ENCODE measurements at places on chromosomes 16 and 17.

DNA sequence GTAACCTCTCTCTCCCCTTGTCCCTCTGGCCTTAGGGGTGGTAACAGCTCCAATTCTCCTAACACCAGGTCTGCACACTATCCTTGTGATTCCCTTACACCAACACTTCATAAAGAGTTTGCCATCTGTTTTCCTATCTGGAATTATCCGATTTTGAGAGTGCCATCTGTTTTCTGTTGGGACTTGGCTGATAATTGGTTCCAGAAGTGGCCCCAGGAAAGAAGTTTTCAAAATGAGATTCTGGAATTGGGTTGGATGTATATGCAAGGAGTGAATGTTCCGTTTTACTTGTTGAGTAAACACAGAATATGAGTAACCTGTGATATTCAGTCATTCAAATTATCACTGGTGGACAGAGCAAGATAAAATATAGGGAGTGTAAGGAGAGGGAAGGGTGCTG is 134.1 kb upstream of the HS3ST3A1 start:
- DNase-seq = no peak

GRCh38 chr16:50467943-50468748 is 80.0 kb upstream of the NKD1 start:
- no peak for DNase-seq

DNA sequence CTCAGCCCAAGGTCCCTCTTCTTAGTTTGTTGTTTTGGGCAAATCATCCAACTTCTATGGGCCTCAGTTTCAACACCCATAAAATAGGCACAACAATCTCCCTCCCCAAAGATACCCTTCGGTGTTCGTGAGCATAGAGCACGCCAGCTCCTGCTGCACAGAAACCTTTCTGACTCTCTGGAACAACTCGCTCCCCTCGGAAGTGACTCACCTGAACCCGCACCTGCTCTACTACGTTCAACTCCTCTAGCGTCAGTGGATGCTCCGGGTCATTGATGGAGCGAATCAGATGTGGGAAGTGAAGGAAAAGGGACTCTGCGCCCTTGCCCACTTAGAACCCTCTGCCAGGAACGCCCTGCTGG is 445 bp downstream of the CIAO2B start:
- DNase-seq = peak; percentile 73

DNA sequence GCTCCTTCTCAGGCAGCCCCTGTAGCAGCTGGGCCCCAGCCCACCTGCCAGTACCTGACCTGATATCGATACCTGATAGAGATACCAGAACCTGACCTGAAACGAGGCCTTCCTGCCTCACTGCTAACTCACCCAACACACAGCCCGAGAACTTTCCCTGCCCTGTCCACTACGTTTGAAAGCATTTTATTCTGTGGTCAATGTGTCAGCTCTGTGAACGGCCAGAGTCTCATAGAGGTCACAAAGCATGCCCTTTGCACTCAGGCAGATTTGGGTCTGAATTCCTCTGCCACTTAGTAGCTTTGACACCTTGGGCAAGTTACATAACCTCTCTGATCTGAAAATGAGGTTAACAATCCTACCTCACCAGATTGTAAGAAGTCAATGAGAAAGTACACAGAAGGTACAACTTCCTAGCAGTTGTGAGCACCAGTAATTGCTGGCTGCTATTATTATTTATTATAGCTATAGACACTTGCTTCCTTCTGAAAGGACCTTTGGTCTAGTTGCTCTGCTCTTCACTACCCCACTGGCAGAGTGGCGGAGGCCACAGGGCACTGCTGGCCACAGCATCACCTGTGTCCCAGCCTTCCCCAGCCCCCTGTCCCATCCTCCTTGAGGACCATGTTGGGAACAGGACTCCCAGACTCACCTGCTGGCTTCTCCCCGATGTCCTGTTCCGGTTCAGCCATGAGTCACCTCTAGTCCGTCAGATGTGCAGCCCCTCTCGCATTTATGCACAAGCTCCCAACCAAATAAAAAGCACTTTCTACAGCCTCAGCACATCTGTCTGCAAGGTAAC is 895 bp downstream of the ANKRD40CL start:
- no peak for DNase-seq

- no peak for DNase-seq
Observed at GRCh38 chr16:59370717-59371116, 636.6 kb upstream of the GOT2 start.

- DNase-seq = peak; percentile 72
Observed at GRCh38 chr17:28216528-28216927, 102.5 kb upstream of the TMEM97 start.

GRCh38 chr16:15924996-15925395 is 24.4 kb upstream of the ABCC1 start:
- DNase-seq = no peak

- no peak for DNase-seq
Observed at GRCh38 chr16:88048985-88049384, 97.8 kb downstream of the BANP start.

GRCh38 chr16:10521681-10522274 is 58.6 kb downstream of the EMP2 start:
- DNase-seq = peak; percentile 75

DNA sequence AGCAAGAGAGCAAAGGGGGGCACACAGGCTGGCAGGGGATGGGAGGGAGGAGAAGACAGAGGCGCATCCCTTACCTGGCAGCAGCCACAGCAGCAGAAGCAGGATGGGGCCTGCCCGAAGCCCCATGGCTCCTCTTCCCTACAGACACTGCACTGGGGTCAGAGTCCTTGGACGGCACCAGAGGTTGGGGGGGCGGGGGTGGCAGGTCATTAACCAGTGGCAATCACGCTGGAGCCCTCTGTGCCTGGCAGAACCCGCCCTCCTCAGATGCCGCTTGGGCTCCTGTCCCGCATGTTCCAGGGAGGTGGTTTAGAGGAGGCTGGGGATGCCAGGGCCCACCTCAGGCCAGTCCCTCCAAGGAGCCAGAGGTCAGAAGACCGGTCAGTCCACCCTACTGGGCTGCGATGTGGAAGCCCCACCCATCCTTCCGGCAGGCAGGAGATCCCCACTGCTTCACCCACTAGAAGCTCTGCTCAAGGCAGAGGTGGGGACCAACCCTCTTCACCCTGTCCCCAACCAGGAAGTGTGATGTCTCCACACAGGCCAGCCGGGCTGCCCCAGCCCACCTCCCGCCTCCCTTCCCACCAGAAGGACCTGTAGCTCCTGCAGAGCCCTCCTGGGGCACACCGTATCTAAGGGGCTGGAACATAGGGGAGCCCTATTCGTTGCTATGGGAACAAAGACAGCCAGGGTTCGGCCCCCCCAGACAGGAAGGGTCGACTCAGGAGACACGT is 11.7 kb downstream of the ZG16B start:
- no peak for DNase-seq

DNA sequence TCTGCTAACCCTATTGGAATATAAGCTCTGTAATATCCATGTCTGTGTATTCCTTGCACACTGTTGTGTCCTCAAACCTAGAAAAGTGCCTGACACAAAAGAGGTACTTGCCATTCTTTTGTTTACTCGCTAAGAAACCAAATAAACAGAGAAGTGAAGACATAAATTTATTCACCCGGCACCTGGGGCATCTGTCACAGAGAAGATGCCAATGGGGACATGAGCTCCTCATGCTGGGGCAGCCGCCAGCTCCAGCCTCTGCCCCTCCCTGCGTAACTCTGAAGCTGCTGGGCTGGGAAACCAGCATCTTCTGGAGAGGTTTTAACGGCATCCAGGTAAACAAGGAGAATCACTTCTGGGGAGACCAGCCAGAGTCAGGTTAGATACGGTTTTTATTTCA is 15.1 kb upstream of the CDRT4 start:
- no peak for DNase-seq

- no peak for DNase-seq
Observed at GRCh38 chr17:40604327-40605080, 39.2 kb upstream of the CCR7 start.

GRCh38 chr17:63116228-63116627 is 150.2 kb downstream of the TANC2 start:
- DNase-seq = no peak

DNA sequence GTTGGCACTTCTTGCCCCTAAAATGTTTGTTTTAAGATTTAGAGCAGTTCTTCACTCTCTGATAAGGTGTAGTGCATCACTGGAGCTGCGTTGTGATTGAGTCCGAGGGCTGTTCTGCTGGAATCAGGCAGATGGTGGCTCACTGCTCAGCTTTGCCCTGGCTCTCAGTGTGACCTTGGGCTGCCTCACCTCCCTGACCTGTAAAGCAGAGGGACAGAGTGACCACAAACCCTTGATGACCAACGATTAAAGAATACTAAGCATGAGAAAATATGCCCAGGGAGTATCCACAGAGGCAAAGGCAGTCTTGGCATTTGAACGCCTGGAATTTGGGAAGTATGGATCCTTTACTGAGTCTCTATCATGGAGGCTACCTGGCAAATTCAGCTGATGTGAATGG is 18.1 kb downstream of the CMIP start:
- no peak for DNase-seq

DNA sequence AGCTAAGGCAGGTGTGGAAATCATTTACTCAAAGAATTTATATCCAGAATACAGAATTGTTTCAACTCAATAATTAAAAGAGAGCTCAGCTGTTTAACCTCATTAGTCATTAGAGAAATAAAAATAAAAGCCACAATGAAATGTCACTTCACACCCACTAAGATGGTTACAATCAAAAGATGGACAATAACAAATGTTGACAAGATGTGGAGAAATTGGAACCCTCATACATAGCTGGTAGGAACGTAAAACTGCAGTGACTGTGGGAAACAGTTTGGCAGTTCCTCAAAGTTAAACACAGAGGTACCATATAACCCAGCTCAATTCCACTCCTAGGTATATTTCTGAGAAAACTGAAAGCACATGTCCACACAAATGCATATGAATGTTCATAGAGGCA is 49.8 kb downstream of the NDEL1 start:
- DNase-seq = no peak

DNA sequence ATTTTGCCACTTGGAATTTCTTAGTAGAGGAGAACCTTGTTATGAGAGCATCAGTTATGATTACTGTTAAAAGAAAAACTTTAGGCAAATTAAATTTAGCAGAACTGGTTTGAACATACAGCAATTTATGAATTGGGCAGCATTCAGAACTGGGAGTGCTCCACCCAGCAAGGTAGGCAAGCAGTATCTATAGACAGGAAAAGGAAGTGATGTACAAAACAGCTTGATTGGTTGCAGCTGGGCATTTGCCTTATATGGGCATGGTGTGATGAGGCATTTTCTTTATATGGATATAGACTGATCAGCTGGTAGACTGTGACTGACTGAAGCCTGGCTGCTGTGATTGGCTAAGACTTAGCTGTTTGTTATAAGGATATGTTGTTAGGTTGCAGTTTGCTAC is 17.6 kb upstream of the CYLD start:
- no peak for DNase-seq

- no peak for DNase-seq
Observed at GRCh38 chr17:53321651-53322050, 501.1 kb upstream of the KIF2B start.

DNA sequence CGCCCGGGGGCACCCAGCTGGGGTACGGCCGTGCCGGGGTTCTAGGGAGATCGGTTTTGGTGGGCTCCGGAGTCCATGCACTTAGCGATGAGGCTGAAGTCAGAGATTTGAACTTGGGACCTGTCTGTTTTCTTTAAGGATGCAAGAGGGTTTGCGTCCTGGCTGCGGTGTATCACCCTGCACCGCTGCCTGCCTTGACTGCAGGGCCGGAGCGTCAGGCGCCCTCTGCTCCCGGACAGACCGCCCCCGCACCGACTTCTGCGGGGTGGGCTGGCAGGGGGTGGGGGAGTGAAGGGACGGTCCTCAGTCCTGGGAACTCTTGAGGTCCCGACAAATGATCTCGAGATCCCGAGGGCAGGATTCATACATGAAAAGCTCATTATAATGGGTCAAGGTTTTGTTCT is 701 bp downstream of the PDP2 start:
- DNase-seq = no peak

DNA sequence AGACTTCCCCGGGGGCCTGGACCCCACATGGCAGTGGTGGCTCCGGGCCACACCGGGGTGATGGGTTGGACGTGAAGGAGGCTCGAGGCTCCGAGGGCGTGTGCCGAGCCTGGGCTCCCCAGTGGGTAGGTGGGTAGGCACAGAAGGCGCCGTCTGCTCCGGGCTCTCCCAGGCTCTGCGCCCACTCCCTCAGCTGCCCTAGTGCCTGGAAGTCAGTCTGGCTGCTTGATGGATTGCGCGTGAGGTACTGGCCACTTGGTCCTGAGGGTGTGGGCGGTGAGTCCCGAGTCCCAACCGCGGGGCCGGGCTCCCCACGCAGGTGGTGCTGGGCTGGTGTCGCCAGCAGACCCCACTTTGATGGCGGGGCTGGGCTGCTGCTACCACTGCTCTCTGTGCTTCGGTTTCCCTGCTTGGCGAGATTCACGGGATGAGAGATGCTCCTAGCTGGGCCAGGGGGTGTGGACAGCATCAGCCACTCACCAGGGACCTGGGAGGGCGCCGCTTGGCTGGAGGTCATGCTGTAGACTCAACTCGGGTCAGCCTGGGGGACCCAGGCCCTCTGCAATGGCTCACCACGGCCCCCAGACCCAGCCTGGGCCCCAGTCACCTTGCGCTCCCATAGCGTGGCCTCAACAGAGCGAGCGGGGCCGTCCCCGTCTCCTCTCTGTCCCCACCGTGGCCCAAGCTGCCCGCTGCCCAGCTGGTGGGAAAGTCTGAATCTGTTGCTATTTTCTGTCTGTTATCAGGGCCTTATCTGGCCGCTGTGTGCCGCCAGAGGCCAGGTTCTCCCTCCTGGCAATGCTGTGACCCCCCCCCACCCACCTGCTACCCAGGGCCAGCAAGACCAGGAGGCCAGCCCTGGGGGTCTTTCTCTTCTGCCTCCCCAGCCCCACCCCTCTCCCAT is 26.1 kb downstream of the ZFPM1 start:
- no peak for DNase-seq

GRCh38 chr17:57999496-58000017 is 7.5 kb downstream of the SRSF1 start:
- DNase-seq = peak; percentile 80

- no peak for DNase-seq
Observed at GRCh38 chr16:56258508-56259424, 67.5 kb downstream of the GNAO1 start.

- no peak for DNase-seq
Observed at GRCh38 chr16:56423584-56424403, 1.6 kb downstream of the AMFR start.
